ENCODE measurements at places on chromosomes 3 and 15.

- DNase-seq: no peak
Observed at GRCh38 chr3:4302747-4303146, 422 bp upstream of the SETMAR start.

GRCh38 chr3:79491029-79491641, 276.7 kb downstream of the ROBO1 start:
- no peak for DNase-seq

DNA sequence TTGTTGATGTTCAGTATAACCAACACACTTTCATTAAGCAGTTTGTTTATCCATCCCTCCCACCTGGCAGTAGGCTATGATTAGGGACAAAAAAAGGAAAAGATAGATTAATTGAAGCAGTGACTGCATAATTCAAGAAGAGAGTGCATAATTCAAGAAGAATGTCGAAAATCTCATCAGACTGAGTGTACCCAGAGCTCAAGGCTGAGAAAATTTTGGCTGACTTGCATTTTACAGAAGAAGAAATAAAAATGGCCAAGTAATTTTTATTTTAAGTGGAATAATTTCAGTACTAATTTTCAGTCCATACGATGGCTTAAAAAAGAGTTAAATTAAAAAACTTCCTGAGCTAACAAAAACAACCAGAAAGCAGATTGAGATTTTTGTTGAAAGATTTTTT, 145.4 kb upstream of the LRRFIP2 start:
- DNase-seq: no peak

DNA sequence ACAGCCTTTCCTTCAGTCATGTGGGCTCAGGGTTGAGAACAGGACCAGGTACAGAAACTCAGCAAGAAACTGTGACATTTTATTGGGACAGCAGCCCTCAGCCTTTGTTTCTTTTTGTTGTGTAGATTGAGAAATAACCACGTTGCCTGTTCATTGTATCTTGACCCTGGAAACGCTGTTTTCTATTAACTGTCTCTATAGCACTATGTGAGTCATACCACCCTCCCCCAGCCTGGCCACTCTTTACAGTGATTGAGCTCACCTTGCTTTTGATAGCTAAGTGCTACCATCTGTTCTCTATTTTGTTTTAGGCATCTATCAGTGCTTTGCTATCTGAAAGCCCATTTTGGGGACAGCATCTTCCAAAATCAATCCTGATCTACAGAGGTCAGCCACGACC, 127.9 kb downstream of the CD47 start:
- no peak for DNase-seq

DNA sequence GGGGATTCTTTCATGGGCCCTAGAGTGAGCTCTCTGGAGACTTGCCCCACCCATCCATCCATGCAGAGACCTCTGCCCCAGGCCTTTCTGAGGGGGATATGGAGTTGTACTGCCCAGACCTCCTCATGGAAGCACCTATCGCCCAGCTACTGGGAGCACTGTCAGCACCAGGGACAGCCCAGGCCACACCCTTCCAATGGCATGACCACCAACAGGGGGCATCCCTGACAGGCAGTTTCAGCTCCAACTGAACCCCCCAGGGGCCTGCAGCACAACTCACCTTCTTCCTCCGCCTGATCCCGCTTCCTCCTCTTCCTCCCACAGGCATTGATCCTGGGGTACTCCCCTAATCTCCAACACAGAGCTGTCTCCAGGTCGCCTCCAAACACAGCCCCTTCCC, 21.8 kb downstream of the MRPS11 start:
- no peak for DNase-seq

DNA sequence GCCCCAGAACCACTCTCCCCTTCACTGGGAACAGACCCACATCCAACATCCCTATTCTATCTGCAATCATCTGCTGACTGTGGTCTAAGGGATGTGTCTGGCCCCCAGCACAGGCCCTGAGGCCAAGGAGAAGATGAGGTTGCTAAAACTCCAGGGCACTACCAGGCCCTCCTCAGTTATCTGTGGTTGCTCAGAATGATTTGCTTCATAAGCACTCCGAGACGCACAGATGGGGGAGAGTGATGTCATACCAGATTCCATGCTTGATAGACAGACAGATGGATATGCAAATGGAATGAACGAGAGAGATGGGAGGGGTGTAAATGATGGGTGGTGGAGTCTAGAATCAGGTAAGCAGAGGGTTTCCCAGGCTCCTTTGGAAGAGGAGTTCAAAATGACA, 57.8 kb downstream of the CEMIP start:
- no peak for DNase-seq

GRCh38 chr3:16189201-16189600, 14.7 kb downstream of the GALNT15 start:
- DNase-seq: no peak

DNA sequence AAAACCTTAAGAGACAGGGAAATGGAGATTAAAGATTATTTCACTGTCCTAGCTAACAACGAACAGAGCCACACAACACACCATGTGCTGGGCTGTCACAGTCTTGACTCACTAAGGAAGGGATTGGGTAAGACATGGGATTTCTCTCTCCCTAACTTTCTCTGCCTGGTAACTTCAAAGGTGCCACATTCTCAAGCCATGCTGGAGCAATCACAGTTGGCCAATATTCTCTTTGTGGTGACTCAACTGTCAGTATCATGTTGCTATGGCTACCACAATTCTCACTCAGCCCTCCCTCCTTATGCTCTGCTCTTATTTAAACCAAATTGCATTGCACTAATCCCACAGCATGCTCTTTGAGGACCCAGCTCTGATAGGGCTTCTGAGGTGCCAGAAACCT, 74.0 kb downstream of the OXNAD1 start:
- no peak for DNase-seq

Data from stimulated activated CD4-positive, alpha-beta T cell treated with anti-CD3 and anti-CD28 coated beads, TNF-alpha, amount 100 ng/mL, for 48 hours (primary cell).